NCI-H1436 treated with DMSO at 0.1 percent for 48 hours (cell line): ENCODE measurements at places on chromosomes 16 and 17.

DNA sequence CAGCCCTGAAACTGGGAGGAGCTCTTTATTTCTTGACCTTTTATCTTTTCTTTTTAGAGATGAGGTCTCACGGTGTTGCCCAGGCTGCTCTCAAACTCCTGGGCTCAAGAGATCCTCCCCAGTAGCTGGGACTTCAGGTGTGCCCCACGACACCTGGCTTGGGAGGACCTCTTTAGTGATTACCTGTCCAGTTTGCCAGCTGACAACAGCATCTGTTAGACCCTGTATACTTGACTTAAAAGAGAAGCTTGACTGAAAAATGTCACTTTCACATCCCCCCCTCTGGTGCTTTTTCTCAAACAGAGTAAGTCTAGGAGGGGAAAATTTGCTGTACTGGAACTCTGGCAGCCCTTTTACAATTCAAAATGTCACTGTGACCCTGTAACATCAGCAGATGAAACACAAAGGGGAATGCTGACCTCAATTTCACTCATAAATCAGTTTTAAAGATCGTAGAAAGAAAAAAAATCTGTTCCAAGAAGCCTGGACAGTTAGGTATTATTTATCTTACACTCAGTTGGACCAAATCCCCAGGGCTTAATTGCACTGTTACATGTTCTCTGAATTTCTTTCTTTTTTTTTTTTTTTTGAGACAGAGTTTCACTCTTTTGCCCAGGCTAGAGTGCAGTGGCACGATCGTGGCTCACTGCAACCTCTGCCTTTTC, 1.8 kb upstream of the ERN1 start:
- no peak for DNase-seq

DNA sequence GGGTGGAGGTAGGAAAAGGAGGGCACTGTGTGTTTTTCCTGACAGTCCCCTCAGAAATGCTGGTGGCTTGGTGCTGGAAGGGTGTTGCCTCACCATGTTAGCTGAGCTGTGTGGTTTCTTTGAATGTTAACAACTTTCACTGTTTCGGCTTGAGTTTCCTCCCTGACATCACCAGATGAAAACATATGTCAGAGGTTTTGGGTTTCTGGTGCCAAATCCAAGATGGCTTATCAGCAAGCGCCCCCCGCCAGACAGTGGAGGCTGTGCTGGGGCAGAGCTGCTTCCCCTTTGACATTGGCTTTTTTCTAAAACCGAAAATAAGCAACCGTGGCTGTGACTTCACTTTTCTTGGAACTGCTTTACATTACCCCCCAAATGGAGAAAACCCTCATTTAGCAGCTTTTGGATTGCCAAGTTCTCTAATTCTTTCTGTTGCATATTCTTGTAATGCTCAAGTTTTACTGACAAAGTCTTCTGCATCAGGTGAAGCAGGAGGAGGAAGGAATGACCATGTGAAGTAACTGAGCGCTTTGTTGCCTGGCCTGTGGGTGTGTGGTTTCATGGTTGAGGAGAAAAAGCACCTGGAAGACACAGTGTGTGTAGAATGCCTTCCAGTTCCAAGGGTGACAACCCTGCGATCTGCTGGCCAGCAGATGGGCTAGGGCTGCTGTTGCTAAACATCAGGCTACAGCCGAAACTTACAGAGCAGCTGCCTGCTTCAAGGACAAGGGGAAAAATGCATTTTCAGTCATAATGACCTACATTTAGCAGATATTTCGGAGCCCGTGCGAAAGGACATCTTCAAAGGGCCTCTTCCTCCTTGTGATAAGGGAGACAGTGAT, 9.7 kb downstream of the RMI2 start:
- no peak for DNase-seq

GRCh38 chr16:78445818-78446217, 346.4 kb downstream of the WWOX start:
- no peak for DNase-seq

DNA sequence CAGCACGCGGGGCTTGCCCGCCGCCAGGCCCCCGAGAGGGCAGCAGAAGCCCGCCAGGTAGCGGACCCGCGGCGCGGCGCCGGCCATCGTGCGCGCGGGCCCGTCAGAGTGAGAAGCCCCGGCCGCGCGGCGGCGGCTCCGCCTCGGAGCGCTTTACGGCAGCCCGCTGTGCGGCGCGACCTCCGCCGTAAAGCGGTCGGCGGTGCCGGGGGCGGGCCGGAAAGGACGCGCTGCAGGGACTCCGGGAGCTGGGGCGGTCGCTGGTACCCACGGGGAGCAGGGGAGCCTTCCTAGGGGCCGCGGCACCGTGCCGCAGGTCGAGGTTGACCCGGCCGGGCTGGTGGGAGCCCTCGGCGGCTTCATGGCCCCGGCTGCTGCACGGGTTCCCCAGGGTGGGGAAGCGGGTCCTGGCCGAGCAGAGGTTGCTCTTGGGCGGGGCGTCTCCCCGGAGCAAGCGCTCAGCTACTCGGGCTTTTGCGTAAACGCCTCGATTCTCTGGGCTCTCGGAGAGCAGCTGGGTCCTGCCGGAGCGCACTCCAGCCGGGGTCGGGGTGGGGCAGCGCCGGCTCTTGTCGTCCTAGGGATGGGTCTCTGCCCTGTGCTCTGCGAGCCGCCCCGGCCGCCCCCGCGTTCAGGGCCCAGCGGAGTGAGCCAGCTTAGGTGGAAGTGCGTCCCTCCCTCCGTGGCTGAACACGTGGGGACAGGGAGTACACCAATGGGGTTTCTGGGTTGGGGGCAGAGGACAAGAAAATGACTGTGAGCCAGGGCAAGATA, at the start of gene FAAP100:
Gene FAAP100, minus strand, starts transcription at position 110 of the 774 bp plus-strand sequence. Its CDS starts 23 bp downstream, at position 87.
- no peak for DNase-seq

GRCh38 chr17:42317266-42317845, 29.1 kb downstream of the STAT5A start:
- DNase-seq: no peak

- DNase-seq: no peak
These were observed 28.1 kb upstream of the HNF1B start for GRCh38 chr17:37772982-37773381.

- no peak for DNase-seq
These were observed 93.0 kb upstream of the GPR139 start for GRCh38 chr16:20166531-20167235.

- DNase-seq: no peak
These were observed 207.0 kb downstream of the MSI2 start for GRCh38 chr17:57463103-57463885.

DNA sequence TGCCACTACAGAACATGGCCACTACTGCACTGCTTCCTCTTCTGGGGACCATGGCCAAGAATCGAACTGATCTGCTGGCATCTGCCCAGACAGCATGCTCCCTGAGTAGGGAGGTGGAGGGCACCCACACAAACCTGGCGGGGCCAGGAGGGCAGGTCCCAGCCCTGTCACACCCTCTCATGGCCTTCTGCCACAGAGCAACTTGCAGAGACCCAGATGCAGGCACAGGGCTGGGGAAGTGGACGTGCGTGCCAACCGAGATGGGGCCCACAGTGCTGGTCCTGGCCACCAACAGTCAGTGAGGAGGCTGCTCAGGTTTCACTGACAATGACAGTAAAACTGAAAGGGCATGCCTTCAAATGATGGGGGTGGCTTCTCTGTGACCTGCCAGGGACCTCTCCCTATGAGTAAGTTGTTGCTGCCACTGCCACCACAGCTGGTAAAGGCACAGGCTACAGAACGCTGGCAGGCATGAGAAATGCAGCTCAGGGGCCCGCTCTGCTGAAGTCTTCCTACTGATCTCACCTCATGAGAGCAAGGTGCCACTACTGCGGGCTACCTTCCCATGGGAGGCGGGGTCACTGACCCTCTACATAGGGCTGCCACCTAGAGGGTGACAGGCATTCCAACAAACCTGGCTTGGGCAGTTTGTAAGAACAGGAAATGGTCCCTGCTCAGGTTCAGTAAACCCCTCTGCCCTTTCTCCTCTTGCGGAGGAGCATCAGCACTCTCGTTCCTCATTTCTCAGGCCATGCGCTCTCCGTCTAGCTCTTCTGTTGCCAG, 15.5 kb downstream of the HIC1 start:
- no peak for DNase-seq

GRCh38 chr16:67040906-67041305, 12.0 kb downstream of the CBFB start:
- no peak for DNase-seq

GRCh38 chr16:27754788-27755690, 205.1 kb downstream of the KATNIP start:
- DNase-seq: no peak

- DNase-seq: no peak
These were observed 137.6 kb downstream of the RBFOX3 start for GRCh38 chr17:79473111-79473875.

DNA sequence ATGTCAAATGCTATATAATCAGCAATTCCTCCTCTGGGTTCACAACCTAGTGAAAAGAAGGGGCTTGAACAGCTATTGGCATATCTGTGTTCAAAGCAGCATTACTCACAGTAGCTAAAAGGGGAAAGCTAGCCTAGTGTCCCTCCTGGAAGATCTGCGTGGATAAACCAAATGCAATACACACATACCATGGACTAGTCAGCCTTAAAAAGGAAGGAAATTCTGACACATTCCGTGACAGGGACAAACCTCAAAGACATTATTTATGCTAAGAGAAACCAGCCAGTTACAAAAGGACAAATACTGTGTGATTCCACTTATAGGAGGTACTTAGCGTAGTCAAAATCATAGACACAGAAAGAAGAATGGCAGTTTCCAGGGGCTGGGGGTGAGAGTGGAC, 90.1 kb downstream of the XYLT1 start:
- DNase-seq: no peak

DNA sequence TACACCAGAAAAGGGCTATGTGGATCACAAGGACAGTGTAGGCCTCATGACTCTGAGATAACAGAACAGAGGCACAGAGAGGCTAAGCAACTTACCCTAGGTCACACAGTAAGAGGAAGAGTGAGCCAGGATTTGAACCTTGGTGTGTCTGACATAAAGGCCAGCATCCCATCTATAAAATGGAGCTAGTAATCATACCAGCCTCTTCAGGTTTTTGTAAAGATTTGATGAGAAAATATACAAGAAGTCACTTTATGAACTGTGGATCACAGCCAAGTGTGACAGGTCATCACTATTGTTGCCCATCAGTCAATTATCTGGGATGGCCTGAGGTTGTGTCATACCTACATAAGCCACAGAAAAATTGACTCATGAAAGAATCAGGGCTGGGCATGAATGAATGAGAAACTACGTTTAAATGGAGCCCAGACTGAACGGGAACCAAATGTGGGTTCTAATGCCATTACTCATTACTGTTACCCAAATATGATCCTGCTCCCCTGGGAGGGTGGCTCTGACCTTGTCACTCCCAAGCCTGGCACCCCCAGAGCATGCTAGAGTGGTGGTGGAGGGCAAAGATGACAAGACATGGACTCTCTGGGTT, 21.0 kb downstream of the FBXO39 start:
- no peak for DNase-seq

DNA sequence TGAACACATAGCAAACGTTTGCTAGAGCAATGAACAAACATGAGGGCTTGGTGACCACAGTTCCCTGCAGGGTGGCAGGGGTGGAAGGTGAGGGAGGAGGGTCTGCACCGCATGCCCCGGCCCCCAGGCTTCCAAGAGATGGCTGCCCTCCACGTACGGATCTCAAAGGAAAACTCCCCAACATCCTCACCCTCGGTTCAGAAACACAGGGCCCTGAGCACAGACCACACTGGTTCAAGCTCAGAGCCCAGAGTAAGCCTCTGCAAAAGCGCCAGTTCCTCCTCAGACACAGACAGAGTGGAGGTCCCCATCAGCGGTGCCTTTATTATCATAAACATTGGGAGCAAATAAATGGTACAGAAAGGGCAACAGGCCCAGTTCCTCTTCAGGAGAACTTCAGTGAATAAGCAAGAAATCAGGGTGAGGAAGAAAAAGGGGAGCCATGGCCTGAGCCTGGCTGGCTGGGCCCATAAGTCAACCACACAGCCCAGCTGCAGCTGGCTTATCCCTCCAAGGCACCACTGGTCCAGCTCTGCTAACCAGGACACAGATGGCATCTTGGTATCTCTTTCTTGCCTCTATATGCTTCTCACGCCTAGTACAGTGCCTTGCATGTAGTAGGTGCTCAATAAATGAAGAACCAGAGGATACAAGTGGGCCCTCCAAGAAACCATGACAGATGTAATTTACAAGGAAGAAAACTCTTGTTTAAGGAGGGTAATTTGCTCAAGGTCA, 11.0 kb downstream of the MPO start:
- DNase-seq: no peak

DNA sequence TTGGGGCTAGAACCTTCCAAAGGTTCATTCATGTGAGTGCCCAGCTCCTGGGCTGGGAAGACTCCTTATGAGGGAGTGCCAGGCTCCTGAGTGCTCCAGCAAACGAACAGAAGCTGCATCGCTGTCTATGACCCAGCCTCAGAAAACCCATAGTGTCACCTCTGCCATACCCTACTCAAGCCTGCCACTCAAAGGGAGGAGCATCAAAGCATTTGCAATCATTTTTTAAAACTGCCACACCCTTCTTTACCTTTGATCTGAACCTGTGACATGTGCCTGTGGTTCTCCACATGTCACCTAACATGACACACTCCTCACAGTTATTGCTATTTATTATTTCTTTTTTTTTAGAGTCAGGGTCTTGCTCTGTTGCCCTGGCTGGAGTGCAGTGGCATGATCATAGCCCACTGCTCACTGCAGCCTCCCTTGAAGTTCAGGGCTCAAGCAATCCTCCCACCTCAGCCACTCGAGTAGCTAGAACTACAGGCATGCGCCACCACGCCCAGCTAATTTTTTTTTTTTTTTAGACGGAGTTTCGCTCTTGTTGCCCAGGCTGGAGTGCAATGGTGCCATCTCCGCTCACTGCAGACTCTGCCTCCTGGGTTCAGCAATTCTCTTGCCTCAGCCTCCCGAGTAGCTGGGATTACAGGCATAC, 7.3 kb upstream of the KDM8 start:
- DNase-seq: no peak

DNA sequence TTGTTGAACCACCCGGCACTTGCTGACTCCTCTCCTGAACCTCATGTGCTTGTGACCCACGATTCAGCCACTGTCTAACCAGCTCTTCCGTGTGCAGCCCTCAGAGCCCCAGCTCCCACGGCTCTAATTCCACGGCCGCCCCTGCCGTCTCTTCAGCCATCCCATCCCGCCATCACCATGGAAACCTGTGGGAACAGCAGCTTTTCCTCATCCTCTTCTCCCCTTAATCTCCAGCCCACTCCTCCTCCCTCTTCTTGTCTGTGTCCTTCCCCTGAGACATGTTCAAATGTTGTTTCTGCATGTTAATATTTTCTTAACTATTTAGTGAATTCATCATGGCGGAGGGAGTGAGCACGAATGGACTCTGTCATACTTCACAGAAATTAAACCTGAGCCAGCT, 285.2 kb downstream of the CDH13 start:
- no peak for DNase-seq

DNA sequence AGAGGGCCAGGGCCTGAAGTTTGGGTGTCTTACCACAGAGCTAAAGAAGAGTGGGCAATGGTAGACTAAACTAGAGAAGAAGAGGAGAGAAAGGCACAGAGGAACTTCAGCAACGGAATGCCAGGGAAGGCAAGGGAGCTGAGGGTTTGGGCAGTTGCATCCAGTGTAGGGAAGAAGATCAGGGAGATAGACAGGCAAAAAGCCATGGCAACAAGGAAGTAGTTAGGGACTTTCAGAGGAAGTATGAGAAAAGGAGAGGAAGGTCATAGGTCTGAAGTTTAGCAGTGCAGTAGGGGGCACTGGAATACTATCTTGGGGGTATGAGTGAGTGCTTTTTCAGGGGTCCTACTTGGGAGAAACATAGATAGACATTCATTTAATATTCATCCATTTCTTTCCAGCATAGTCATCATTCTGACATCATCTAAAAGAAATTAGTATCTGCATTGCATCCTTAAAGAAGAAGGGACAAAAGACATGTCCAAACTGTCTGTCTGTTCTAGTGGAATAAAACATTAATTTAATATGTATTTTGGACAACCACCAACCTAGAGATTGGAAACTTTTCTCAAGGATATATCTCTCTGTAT, 2.2 kb upstream of the NF1 start:
- no peak for DNase-seq
